T-helper 1 cell (primary cell): ENCODE measurements at places on chromosomes 7 and 10.

GRCh38 chr7:95609277-95609971 lies 13.1 kb upstream of the PDK4 start:
- no peak for DNase-seq

- no peak for DNase-seq
Measured at GRCh38 chr10:115335366-115335765, 242.2 kb downstream of the ATRNL1 start.

GRCh38 chr7:44884621-44885393 lies 523 bp downstream of the PURB start:
- peak; percentile 53 for DNase-seq

GRCh38 chr7:235576-236395 lies 43.4 kb downstream of the FAM20C start:
- DNase-seq = no peak

DNA sequence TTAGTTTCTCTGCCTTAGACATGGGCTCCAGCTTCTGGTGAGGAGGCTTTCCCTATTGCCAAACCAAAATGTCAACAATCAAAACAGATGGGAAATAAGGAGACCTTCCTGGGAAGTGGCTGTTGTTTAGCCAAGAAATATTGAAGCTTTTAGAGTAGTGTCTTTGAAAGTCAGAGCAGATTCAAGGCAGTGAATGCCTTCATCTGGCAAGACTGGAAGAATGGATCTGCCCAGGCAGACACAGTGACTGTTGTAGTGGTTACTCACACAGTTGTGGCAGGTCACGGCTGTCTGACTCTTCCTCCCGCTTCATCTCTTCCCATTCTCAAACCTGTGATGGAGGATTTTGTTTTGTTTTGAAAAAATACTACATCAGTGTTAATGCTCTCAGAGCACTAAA lies 154.1 kb upstream of the ADO start:
- DNase-seq = no peak

GRCh38 chr10:31075434-31075833 lies 43.8 kb upstream of the ZNF438 start:
- no peak for DNase-seq

GRCh38 chr10:121681997-121682687 lies 83.9 kb upstream of the FGFR2 start:
- no peak for DNase-seq

DNA sequence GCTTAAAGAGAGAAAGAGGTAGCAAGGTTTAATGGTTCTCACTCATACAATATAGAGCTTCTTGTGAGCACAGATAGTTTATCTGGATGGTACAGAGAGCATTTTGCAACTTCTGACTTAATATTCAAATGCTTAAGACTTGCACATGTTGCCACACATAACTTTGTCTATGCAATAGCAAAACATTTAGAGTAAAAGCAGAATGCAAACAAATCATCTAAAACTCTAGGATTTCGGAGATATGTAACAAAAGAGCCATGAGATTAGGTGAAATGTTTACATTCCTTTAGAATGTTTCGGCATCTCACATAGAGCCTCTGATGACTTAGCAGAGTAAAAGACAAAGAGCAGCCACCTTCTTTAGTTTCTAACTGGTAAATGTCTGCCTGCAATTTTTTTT lies 717.1 kb upstream of the LRRN3 start:
- no peak for DNase-seq

GRCh38 chr10:12614177-12614995 lies 265.0 kb downstream of the CAMK1D start:
- no peak for DNase-seq

GRCh38 chr7:140485500-140486265 lies 6.4 kb upstream of the MKRN1 start:
- DNase-seq = no peak

DNA sequence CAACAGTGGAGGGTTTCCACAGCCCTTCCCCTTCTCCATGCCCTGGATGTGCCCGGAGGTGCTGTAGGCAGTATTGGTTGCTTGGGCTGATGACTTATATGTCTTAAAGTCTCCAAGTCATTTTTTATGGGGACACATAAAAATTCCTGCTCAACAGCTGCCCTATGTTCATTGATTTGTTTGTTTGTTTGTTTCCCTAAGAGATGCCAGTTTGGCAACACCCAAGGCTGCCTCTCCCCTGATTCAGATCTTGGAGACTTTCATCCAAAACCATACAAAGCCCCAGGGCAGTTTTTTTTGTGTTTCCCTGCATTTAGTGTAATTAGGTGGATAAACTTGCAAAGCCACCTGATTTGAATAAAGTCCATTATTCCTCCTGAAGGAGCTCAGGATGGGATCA lies 115.3 kb downstream of the PLPP4 start:
- no peak for DNase-seq

DNA sequence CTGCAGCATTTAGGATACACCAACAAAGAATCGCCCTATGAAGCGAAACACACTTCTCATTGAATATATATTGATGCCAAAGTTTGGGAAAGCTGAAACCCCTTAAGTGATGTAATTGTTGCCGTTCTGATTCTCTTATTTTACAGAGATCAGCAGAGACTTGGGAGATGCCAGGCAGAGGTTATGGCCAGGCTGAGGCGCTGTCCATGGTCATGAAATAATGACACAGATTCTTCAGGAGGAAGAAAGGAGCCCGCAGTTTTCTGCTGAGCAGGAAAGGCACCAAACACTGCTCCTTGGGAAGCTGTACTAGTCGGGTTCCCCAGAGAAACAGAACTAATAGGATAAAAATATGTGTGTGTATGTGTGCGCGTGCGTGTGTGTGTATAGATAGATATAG lies 566.0 kb downstream of the CALN1 start:
- DNase-seq = no peak

DNA sequence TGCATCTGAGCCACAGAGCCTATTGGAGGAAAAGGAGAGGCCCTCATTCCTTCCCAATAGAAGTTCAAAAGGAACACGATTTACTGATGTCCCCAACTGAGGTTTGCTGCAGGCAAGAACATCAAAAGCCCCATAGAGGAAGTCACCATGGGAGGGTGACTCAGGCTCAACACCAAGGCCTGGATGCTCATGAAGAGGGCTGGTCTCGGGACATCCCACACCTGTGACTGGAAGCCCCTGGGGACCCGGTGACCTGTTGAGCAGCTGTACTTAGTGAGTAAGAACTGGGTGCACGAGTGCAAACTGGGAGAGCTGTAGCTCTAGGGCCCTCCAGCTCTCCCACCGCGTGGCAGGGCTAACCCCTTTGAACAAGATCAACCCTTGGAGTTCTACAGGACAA lies 38.0 kb downstream of the CYTH3 start:
- no peak for DNase-seq

- DNase-seq = no peak
Measured at GRCh38 chr7:100486753-100487446, 3.2 kb downstream of the NYAP1 start.

GRCh38 chr10:108608860-108609259 lies 1314.5 kb downstream of the XPNPEP1 start:
- DNase-seq = no peak

- DNase-seq = peak; percentile 66
Measured at GRCh38 chr10:6918305-6918704, 338.2 kb upstream of the PRKCQ start.

DNA sequence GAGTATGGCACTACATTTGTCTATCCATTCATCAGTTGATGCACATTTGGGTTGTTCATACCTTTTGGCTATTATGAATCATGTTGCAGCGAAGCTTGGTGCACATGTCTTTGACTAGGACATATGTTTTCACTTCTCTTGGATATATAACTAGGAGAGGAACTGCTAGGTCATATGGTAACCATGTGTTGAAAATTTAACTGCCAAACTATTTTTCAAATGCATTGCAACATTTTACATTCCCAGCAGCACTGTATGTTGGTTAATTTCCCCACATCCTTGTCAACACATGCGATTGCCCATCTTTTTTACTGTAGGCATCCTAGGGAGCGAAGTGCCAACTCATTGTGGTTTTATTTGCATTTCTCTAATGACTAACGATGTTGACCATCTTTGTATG lies 183.4 kb downstream of the PRKCQ start:
- DNase-seq = no peak

GRCh38 chr7:36487756-36488336 lies 98.2 kb downstream of the ANLN start:
- no peak for DNase-seq

GRCh38 chr10:131729361-131729760 lies 171.4 kb upstream of the PPP2R2D start:
- no peak for DNase-seq

DNA sequence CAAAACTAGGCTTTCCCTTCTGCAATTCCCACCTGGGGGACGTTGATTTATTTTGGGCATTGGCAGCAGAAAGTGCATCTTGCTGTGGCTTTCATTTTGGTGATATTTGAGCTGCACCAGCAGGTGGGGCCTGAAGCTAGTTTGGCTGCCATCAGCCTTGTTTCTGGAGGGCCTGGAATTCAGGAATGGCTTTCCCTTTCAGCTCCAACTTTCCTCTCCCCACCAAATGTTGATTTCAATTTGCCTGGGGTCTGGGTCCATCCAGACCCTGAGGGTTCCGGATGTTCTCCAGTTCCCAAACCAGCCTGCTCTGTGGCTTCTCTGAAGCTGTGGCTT lies 640.4 kb downstream of the TYW1 start:
- DNase-seq = no peak

- no peak for DNase-seq
Measured at GRCh38 chr7:5248201-5248885, 34.4 kb upstream of the SLC29A4 start.

GRCh38 chr10:17805330-17805729 lies 3.8 kb upstream of the MRC1 start:
- no peak for DNase-seq

GRCh38 chr7:71096351-71096750 lies 35.6 kb upstream of the GALNT17 start:
- DNase-seq = no peak

GRCh38 chr7:15936991-15937390 lies 250.5 kb upstream of the MEOX2 start:
- no peak for DNase-seq

DNA sequence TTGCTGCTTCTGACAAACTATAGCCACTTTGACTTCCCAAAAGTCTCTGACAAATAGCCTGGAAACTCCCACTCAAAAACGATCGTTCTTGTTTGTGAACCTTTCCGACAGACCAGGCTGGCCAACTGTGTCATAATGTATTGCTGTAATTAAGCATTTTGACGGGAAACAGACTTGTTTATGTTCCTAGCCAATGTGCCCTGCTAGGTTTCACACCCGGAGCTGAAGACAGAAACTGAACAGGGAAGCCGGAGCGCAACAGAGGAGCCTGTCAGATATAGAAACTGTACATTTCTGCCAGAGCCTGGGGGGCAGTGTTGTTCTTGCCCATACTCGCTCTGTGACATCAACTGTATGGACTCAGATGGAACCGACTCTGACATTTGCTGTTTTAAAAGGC lies 55.3 kb upstream of the C7orf33 start:
- DNase-seq = no peak

DNA sequence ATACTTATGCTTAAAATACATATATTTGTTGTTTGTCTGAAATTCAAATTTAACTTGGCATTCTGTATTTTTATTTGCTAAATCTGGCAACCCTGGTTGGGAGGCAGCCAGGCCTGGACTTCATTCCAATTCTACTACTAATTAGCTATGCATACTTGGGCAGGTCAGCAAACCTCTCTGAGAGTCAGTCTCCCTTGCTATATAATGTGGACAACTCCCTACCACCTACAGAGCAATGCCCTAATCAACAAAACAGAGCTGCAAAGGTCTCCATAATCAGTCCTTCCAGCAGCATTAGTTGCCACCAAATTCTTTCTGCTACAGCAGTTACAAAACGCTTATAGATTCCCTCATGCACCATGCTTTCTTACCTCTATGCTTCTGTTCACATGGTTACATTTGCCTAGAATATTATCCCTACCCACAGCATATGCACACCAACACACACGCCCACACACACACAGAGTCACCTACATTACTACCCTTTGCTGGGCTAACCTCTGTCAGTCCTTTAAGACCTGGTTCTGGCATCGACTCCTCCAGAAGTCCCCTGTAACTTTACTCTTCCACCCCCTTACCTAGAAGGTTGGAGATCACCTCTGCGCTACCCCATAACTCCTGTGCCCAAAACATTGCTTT lies 188.7 kb downstream of the FGFR2 start:
- no peak for DNase-seq

- no peak for DNase-seq
Measured at GRCh38 chr7:39855325-39855674, 94.8 kb upstream of the CDK13 start.

- no peak for DNase-seq
Measured at GRCh38 chr7:105589356-105590077, 8.2 kb upstream of the EFCAB10 start.

GRCh38 chr7:146175716-146176115 lies 59.1 kb downstream of the CNTNAP2 start:
- DNase-seq = no peak

DNA sequence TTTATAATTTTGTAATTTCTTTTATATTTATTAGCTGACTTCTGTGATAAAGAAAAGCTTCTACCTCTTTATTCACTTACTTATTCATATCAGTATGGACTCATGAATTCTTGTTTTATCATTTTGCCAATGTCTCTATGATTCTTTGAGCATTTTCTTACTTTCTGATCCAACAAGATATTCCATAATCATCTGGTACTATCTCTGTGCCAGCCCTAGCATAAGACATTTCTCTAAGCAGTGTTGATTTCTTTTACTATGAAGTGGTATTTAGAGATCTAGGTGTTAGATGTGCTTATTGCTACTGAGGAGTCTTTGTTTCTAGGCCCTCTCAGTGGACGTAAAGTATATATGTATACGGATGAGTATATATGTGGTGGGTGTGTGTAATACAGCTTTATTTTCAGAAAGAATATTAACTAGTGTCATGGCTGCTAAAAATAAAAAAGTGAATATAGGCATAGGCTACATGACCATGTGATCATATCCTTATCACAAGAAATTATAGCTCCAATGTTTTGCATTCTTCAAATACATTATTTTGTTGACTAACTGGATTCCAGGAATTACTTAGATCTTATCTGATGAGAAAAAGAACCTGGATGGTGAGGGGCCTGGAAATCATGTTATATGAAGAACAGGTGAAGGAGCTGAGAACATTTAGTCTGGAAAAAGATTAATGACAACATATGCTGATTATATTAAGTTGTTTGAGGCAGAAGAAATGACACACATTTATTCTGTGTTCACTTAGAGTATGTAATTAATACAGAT lies 13.1 kb downstream of the PHTF2 start:
- no peak for DNase-seq
